ENCODE measurements at places on chromosomes 7 and 10. TPM values are rescaled to one million over a fixed set of nuclear protein-coding genes. Genes with fewer than 3 reads are reported as not detected.

DNA sequence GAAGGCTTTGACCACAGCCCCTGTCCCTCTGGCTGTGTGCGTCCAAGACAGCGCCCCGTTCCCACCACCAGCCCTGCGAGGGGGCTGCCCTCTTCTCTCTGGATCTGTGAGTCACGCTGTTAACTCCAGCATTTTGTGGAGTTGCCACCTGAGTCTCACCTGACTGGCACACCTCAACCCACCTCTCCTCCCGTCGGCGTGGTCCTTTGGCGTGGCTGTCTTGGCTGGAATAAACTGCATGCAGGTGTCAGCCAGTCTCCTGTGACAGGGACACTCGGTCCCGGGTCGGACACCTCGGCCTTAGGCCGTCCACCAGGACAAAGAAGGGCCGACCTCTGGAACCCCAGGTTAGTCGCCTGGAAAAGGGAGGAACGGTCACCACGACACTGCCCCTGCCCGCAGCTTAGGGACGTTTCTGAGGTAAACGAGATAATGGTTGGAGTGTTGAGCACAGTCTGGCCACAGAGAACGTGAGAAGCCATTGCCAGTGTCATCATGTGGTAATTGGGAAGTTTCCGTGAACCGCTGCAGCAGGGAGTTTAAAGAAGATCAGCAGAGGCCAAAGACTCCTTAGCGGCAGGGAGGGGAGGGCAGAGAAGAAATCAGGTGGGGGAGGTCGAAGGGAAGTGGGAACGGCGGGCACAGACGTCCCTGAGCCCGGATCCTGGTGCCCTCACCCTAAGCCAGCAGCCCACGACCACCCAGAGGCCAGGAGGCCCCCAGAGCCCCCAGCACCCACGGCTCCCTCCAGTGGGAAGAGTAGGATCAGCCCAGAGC is 73.6 kb upstream of the FAM20C start:
- no peak for DNase-seq

Gene EEPD1
- 0.40 TPM for polyA plus RNA-seq

- no peak for DNase-seq
Measured at GRCh38 chr7:137539111-137539715, 195.7 kb upstream of the PTN start.

- no peak for DNase-seq
Measured at GRCh38 chr10:45375101-45375500, 1.1 kb downstream of the ALOX5 start.

Gene ECHDC3
- polyA plus RNA-seq: 7.3 TPM

GRCh38 chr10:78247821-78248220 is 214.2 kb downstream of the RPS24 start:
- no peak for DNase-seq

Gene RGS10
- 5.4 TPM for polyA plus RNA-seq

GRCh38 chr7:150835019-150835418 is 17.3 kb upstream of the AOC1 start:
- DNase-seq: no peak

Gene IKZF1
- 0.03 TPM for polyA plus RNA-seq

Gene LDB1
- polyA plus RNA-seq: 137 TPM

- DNase-seq: peak; percentile 99
Measured at GRCh38 chr7:158740657-158741293, 36.2 kb upstream of the NCAPG2 start.

DNA sequence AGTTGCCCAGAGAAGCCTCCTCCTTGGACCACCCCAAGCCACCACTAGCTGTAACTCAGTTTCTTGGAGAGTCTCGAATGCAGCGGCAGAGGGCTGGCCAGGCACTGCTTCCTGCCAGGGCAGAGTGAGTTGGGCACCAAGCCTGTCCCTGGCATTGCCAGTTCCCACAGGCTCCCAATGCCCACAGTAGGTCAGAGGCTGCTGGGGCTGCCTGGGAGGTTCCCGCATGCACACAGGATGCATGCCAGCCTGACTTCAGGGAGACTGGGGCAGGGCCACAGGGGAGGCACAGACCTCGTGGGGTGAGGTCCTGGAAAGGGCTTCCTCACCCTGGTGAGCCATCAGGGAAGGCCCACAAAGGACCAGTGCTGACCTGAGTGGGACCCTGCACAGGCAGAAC is 152.8 kb downstream of the ZNF248 start:
- DNase-seq: no peak

- no peak for DNase-seq
Measured at GRCh38 chr7:46229409-46229808, 308.3 kb upstream of the IGFBP3 start.

DNA sequence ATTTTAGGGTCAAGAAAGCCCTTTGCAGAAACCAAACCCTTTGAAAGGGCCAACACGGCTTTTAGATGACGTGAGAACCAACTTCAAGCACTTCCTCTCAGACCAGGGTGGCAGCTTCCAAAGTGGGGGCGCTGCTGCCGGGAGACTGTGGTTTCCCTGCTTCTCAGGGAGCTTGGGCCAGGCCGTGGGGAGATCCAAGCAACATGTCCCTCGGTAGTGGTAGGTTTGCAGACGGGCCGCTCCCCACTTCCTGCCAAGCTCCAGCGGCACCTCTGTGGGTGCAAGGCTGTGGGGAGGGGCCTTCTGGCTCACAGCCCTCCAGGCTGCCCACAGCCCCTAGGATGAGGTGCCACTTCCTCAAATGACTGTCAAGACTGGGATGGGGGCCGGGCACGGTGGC is 132.4 kb downstream of the FAM53B start:
- no peak for DNase-seq

GRCh38 chr10:27448921-27449320 is 55.2 kb upstream of the RAB18 start:
- no peak for DNase-seq

Gene TUBB8
- polyA plus RNA-seq: 0.18 TPM

DNA sequence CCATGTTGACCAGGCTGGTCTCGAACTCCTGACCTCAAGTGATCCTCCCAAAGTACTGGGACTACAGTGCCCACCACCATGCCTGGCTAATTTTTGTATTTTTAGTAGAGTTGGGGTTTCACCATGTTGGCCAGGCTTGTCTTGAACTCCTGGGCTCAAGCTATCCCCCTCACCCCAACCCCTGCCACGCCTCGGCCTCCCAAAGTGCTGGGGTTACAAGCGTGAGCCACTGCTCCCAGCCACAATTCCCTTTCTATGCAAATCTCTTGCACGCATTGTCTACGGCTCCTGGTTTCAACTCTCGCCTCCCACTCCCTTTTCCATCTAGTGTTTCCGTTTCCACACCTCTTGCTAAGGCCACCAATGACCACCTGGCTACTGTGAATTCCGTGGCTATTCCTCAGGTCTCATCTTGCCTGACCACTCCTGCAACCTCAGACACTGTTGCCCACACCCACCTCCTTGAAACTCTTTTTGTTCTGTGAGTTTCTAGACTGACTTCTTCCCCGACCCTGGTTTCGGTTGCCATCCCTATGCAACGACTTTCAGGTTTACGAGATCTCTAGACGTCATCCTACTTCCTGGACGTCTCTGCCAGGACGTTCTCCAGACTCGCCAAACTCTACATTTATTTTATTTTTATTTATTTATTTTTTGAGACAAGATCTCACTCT is 3.4 kb downstream of the CLDN3 start:
- no peak for DNase-seq

GRCh38 chr7:51249187-51249945 is 67.2 kb downstream of the COBL start:
- DNase-seq: no peak

Gene AASS
- polyA plus RNA-seq: 7.9 TPM

Gene DMBT1
- polyA plus RNA-seq: not detected

- peak; percentile 65 for DNase-seq
Measured at GRCh38 chr7:33711231-33712019, 193.9 kb upstream of the BMPER start.

DNA sequence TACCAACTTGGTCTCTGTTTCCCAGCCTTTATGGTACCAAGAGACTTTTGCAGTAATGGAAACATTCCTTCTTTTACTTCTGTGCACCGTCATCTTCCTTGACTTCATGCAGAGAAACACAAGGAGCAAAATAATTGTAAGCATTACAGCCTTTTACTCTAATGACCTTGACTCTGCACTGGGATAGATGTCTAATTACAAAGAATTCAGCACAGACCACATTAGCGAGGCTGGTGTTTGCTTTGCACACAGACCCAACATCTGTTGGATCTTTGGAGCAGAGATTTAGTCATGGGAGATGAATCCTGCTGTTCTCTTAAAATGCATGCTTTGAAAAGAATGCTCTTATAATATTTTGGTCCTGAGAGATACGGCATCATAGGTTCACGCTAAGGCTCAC is 261.6 kb downstream of the TWIST1 start:
- DNase-seq: no peak

Gene PLEKHS1
- not detected for polyA plus RNA-seq

- no peak for DNase-seq
Measured at GRCh38 chr7:41175435-41175834, 527.5 kb downstream of the INHBA start.

Gene THSD7A
- polyA plus RNA-seq: 3.3 TPM

GRCh38 chr7:69615685-69616084 is 17.4 kb downstream of the AUTS2 start:
- no peak for DNase-seq

GRCh38 chr10:51389415-51390321 is 309.7 kb downstream of the CSTF2T start:
- DNase-seq: peak; percentile 48

Gene VSTM4
- polyA plus RNA-seq: 0.06 TPM

DNA sequence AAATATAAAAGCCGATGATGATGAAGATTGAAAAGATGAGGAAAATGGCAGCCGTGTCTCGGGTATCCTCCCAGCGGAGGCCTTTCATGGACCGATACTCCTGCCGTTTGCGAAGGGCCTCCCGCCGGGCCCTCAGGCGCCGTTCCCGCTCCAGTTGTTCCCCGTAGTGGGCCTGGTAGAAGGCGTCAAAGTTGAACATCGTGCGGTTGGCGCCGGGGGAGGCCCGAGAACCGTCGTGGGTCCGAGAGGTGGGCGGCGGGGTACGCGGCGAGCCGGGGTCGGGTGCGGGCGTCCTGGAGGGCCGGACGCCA is 553 bp downstream of the DNAJC30 start:
- no peak for DNase-seq

Gene MTERF1
- 3.1 TPM for polyA plus RNA-seq

DNA sequence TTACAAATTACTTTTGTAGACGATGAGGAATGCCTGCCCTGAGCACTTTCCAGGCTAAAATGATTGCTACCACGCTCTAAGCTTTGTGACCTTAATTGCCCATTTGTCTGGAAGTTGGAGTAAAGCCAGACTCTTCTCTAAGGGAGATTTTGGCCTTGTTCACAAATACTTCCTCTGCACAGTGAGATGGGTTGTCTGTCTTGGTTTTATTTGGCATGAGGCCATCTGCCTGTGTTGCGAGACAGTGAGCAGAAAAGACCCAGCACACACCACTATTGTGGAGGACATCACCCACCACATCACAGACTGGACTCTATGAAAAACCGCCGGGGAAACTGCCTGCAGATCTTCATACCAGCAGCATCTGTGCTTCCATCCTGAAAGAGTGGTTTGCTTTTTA is 138.4 kb downstream of the BICC1 start:
- DNase-seq: no peak

DNA sequence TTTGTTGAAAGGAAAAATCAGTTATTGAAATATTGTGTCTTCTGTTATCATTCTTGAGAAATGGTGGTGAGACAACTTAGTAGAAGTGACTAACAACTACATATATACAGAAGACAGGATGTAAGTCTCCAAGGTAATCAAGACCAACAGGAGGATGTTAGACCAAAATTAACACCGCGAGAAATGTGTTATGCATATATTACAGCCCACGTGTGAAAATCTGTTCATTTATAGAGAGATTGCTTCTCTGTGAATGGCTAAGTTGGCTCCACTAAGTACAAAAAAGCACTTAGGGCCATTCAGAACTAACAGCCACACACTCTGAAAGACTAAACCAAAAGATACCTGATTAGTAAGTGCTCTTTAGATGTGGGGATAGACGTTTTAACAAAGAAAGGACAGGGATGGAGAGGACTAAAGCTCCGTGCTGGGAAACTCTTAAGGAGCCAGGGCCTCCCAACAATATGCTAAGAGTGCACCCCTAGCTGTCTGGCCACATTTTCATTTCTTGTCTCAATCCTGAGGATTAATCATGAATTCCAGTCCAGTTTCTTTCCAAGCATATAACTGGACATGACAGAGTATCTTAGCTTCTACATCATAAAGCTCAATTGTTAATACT is 26.5 kb downstream of the HDAC9 start:
- DNase-seq: no peak

- peak; percentile 69 for DNase-seq
Measured at GRCh38 chr7:155804897-155805825, 7.1 kb downstream of the SHH start.

Gene ZNF425
- polyA plus RNA-seq: 0.45 TPM

DNA sequence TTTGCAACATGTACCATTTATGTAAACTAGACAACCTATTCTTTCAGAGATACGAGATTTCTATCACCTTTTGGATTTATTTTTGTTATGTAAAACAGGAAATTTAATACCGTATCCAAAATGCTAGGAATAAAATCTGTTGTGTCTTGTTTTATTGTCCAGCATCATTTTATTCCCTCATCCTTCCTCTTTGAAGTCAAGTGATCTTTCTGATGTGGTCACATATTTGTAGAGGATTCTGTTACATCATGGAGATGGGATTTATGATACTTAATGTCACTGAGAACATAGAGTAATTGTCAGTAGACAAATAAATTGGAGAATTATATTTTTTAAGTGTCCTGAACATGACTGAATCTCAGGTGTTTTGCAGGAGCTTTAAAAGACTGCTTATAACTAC is 64.7 kb downstream of the ZNF277 start:
- no peak for DNase-seq

GRCh38 chr7:105650382-105650970 is 69.2 kb upstream of the EFCAB10 start:
- no peak for DNase-seq

Gene OGA
- 21.6 TPM for polyA plus RNA-seq

Gene TEX47
- polyA plus RNA-seq: not detected

GRCh38 chr7:121313793-121314676 is 14.8 kb upstream of the WNT16 start:
- no peak for DNase-seq

DNA sequence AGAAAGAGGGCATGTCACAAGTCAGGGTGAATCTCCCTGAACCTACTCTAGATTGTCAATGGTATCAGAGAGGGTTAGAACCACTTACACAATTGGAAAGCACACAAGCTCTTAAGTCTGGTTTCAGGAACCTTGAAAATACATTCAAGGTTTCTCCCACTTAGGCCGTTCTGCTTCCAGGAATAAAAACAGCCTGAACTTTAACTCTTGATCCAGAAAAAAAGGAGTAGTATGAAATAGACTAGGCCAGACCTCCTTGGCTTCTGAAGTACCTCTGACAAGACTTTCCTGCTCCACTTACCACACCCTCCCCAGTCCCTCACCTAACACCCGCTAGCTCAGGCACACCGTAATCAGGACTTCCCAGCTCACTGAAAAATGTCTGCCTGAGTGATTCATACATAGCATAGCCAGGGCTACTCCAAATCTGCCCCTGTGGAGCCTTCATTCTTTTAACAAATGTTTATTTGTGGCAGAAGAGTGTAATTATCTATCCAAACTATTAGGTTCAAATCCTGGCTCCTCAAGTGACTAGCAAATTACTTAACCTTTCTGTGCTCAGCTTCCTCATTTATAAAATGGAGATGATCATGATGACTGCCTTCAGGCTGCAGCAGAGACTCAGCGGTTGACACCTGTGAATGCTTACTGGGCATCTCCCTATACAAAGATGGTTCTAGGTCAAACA is 30.3 kb upstream of the IL6 start:
- DNase-seq: peak; percentile 24

Measured in endothelial cell of umbilical vein (primary cell).